ENCODE measurements at places on chromosomes 2 and 18. TPM values are rescaled to one million over a fixed set of nuclear protein-coding genes. Genes with fewer than 3 reads are reported as not detected.

DNA sequence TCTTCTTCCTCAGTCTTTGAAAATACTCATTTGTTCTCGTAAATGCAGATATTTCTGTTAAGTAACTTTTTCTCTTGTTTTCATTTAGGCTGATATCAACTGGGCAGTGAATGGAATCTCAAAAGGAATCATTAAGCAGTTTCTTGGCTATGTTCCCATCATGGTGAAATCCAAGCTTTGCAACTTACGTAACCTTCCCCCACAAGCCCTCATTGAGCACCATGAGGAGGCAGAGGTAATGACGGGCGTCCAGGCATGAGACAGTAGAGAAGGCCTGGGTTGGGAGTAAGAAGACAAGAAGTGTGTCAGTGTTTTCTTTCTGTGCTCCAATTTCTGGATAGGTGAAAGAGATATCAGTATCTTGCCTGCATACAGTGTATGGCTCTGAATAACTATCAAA, 5.1 kb downstream of the POLR1B start:
- no peak for DNase-seq

DNA sequence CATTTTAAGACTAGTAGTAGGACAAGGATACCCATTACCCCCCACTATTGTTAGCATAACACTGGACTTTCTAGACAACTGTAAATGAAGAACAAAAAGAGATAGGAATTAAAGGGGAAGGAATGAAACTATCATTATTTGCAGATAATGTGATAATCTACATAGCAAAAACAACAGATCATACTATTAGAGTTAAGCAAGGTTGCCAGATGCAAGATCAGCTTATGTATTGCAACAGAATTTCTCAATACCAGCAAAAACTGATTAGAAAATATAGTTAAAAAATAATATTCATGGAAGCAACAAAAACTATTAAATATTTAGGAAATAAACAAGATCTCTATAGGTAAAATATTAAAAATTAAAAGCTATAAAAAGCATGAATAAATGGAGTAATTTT, 194.4 kb upstream of the SPRED2 start:
- DNase-seq: no peak

GRCh38 chr18:8825729-8826375, 120.5 kb downstream of the MTCL1 start:
- no peak for DNase-seq

- no peak for DNase-seq
Measured at GRCh38 chr2:58853420-58853819, 612.3 kb upstream of the FANCL start.

GRCh38 chr2:174120346-174120745, 128.0 kb downstream of the OLA1 start:
- DNase-seq: no peak

DNA sequence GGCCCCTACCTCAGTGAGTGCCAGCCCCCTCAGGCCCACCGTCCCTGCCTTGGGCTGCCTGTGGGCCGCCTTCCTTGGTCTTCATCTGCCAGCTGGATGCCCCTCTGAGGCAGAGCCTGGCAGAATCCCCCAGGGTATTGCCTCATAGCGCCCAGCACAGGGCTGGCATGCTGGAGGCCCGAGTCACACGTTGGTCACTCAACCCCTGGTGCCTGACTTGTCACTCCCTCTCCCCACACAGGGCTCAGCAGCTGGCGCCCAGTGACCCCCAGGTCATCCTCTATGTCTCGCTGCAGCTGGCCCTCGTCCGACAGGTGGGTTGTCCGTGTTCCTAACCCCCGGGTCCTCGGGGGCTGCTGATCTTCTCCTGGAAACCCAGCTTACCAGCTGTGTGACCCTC, 108.4 kb upstream of the MCFD2 start:
- no peak for DNase-seq

DNA sequence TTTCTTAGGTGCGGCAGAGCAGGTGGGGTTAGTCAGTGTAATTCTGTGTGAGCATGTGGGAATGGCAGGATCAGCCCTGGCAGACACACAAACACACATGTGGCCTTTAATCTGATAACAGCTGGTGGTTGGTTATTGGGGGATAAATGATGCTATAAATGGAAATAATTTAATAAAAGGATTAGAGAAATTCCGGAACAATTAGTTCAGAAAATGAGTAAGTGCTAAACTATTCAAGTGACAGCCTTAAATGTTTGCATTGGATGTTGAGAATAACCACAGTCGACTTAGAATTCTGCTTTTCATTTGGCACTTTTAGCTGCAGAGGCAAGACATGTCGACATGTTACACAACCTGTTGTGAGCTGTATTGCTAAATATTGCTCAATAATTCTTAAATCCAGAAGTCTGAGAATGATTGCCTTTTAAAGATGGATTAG, 7.2 kb downstream of the SMYD1 start:
- DNase-seq: no peak

GRCh38 chr2:237540823-237541222, 25.6 kb upstream of the PRLH start:
- DNase-seq: no peak

DNA sequence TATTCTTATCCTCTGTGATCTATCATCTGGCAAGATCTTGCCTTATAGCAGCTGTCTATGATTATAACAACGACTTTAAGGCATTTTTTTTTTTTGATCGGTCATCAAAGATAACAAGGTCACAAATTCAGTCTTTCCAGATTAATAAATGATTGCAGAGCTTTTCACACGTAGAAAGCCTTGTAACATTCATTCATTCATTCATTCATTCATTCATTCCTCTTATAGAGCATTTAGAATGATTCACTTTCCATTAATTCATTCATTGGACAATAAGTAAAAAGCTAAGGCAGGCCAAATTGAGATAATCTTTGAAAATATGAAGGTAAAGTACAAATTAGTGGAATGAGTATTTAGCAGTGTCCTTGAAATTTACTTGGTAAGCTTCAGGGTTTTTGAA, 223.7 kb downstream of the NUP35 start:
- no peak for DNase-seq

- no peak for DNase-seq
Measured at GRCh38 chr18:79787527-79787864, 10.2 kb upstream of the KCNG2 start.

DNA sequence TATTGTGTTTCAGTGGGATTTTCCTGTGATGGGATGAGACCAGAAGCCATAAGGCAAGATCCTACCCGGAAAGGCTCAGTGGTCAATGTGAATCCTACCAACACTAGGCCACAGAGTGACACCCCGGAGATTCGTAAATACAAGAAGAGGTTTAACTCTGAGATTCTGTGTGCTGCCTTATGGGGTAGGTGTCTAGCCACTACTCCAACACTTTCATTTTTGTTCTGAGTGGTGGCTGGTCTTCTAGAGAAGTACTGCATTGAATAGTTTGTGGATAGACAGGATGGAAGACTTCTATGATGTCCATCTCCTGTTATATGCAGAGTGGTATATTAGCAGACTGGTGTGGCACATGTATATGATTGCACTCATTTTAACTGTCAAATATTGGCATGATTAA, 117.7 kb upstream of the IL1R2 start:
- DNase-seq: no peak

DNA sequence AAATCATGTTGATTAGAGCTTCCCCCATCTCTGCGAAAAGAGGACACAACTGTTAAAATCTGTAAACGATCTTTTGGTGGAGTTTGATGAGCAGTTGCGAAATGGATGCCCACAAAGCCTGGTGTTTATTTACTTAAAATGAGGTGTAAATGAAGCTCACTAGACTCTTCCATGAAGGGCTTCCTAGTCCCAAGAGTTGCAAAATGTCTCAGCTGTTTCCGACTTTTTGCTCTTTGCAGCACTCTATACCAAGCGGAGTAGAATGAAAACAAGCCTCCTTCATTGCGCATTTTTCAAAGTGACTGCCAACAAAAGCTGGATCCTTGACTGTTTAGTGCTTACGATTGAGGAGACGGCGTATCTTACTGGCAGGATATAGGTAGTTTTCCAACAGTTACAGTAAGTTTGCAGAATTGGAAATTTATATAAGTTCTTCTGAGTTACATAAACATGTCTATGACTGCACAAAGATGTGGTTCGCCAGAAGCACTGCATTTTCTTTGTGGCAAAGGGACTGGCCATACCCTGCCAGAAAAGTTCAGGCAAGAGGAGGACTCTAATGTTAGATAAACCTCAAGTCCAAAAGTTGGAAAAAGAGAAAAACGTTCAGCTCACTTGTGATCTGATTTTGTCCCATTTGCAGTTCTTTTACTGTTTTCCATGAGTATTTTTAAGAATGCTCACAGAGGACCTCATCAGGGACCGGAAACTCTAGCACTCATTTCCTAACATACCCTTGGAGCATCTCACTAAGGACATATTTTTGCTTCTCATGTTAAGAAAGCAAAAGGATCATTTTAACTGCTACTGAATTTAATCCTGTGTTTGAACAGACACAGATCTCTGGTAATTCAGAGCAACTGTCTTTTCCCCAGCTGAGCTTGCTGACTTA, 42.7 kb downstream of the COLEC12 start:
- DNase-seq: no peak

DNA sequence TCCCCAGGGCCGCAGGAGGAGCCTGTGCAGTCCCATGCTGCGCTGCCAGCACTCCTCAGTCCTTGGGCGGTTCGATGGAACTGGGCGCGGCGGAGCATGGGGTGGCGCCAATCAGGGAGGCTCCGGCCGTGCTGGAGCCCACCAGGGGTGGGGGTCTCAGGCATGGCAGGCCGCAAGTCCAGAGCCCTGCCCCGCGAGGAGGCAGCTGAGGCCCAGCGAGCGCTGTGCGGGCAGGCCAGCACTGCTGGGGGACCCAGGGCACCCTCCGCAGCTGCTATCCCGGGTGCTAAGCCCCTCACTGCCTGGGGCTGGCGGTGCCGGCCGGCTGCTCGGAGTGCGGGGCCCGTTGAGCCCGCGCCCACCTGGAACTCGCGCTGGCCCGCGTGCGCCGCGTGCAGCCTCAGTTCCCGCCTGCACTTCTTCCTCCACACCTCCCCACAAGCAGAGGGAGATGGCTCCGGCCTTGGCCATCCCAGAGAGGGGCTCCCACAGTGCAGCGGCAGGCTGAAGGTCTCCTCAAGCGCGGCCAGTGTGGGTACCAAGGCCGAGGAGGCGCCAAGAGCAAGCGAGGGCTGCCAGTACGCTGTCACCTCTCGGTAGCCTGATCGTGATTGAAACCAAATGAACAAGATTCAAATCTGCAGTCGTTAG, 22.8 kb upstream of the GALM start:
- DNase-seq: no peak

DNA sequence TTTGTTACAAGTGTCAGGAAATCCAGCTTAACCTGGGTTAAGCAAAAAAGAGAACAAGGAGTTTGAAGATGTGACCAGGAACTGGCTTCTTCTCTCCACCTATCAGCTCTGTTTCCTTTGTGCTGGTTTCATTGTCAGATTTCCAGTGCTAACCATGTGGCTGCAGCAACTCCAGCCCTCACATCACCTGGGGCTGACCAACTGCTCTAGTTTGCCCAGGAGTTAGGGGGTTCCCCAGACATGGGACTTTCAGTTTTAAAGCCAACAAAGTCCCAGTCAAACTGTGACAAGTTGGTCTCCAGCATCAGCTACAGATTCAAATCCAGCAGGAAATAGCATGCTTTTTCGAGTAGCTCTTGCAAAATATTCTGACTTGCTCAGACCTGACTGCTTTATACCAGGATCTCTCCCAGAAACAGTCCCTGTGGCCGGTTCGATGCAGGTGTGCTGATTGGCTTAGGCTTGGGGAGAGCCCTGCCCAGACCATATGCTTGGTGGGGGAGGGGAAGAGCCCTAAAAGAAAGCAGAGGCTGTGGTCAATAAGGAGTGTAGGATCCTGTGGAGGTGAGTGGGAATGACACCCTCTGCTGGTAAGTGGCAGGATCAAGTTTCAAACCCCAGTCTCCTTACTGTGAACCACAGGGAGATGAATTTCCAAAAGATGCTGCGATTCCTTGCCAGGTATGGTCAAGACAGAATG, 49.5 kb downstream of the KCNE4 start:
- DNase-seq: no peak

GRCh38 chr2:196590286-196590685, 49.2 kb upstream of the CCDC150 start:
- no peak for DNase-seq

- DNase-seq: no peak
Measured at GRCh38 chr2:164438490-164439205, 182.6 kb downstream of the GRB14 start.

GRCh38 chr2:64989982-64990614, 899 bp downstream of the SLC1A4 start:
- DNase-seq: no peak

DNA sequence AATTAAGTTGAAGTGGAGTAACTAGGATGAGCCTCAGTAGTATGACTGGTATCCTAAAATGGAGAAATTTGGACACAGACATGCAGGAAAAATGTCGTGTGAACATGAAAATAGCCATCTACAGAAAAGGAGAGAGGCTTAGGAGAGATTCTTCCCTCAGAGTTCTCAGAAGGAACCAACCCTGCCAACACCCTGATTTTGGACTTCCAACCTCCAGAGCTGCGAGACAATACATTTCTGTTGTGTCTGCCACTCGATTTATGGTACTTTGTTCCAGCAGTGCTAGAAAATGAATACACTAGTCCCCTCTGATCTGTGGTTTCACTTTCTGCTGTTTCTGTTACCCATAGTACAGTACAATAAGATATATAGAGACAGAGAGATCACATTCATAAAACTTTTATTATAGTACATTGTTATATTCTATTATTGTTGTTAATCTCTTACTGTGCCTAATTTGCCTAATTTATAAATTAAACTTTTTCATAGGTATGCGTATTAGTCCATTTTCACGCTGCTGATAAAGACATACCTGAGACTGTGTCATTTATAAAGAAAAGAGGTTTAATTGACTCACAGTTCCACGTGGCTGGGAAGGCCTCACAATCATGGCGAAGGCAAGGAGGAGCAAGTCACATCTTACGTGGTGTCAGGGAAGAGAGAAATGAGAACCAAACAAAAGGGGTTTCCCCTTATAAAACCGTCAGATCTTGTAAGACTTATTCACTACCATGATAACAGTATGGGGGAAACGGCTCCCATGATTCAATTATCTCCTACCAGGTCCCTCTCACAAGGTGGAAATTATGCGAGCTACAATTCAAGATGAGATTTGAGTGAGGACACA, 41.3 kb downstream of the PLEKHA3 start:
- no peak for DNase-seq

GRCh38 chr2:205721057-205721449, 38.8 kb downstream of the NRP2 start:
- no peak for DNase-seq

DNA sequence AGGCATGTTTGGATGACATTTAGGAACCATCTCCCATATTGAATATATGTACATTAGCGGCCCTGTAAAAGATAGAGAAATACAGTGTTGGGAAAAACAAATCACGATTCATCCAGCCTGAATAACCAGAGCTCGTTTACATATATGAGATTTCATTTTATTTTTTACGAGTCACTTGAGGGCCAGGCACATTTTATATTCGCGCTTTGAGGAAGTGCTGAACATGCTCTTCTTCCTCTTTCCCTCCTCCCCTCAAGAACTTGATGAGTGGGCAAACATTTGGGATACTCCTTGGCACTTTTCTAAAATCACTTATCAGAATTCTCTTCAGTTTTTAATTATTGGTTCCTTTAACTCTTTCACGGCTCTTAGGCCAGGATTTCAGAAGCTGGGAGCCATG, 268.0 kb upstream of the TANK start:
- no peak for DNase-seq

Gene GALR1
- not detected for total RNA-seq

Gene CEP68
- 67.3 TPM for total RNA-seq

Gene ASXL3
- 0.36 TPM for total RNA-seq

Gene POU3F3
- not detected for total RNA-seq

Gene FEV
- not detected for total RNA-seq

Gene LYG2
- total RNA-seq: not detected

Gene STAMBP
- 27.0 TPM for total RNA-seq

Gene RND3
- 214 TPM for total RNA-seq

Gene ITGA4
- 25.6 TPM for total RNA-seq

Gene CCDC178
- total RNA-seq: 4.3 TPM

Gene ATP6V1B1
- 7.1 TPM for total RNA-seq

Gene RBM43
- 4.4 TPM for total RNA-seq
